ENCODE measurements at places on chromosomes 7 and 10.

GRCh38 chr7:128961030-128961659, 23.4 kb downstream of the IRF5 start:
- no peak for DNase-seq

- DNase-seq, result no peak
These were observed 61.7 kb downstream of the ICA1 start for GRCh38 chr7:8200316-8200715.

- DNase-seq, result peak; percentile 75
These were observed 167.7 kb upstream of the PPP1R3A start for GRCh38 chr7:114086537-114086913.

- no peak for DNase-seq
These were observed 25.2 kb downstream of the LOXL4 start for GRCh38 chr10:98242823-98243222.

DNA sequence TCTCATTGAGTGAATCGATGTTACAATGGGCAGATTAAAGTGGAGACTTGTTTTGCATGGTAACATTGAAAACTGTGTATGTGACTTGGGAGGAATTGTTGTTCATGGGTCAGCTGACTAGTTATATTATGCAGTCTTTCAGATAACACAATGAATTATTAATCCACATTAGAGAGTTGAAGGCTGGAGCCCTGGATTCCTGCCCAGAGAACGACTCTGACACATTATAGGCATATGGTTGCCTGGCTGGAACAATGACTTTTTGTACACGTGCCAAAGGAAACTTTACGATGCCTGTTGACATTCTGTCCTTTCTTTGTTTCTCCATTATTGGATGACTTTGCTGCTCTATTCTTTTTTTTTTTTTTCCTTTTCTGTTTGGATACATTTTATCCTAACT, 52.3 kb upstream of the TMEM229A start:
- no peak for DNase-seq

DNA sequence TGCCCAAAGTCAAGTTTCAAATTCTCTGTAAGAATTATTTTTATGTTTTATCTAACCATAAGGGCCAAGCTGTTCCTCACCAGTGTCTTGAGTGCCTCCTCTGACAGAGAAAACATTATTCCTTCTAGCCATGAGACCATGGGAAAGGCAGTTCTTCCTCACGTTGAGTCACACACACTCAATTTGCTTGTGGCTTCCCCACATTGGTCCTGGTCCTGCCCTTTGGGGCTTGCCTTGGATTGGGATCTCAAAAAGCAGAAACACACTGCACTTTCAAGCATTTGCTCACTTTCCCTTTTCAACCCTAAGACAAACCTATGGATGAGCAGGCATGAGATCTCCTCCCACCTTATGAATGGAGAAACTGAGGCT, 248.3 kb upstream of the IGFBP3 start:
- no peak for DNase-seq

Measured in posterior vena cava (tissue), 2 donors.